Neuronal stem cell (in vitro differentiated cells): ENCODE measurements at places on chromosomes 6 and 20.

DNA sequence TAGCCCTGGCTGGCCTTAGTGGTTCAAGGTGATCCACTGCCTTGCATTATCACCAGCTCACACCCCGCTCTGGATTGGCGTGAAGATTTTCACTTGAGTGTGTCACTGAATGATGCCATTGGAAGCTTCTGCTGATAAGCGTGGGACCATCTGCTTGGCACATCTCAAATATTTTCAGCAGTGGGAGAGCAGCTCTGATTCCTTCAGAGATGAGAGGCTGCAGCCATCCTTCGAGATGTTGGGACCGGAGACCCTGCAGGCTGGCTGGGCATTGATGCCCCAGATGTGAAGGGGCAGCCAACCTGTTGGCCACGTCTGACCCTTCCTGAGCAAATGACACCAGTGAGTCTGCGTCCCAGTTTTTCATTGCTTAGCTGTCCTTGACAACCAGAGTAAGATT is at the start of gene MAS1:
Gene MAS1 (plus strand): TSS at position 197 of the 400 bp plus-strand sequence. CDS start 15,968 bp downstream, outside the sequence.
- no peak for DNase-seq

- no peak for DNase-seq
Measured at GRCh38 chr6:46876126-46876525, 45.6 kb downstream of the ADGRF5 start.

- no peak for DNase-seq
Measured at GRCh38 chr6:15573384-15573783, 89.4 kb downstream of the DTNBP1 start.

- no peak for DNase-seq
Measured at GRCh38 chr6:158939255-158940159, 60.5 kb downstream of the RSPH3 start.

DNA sequence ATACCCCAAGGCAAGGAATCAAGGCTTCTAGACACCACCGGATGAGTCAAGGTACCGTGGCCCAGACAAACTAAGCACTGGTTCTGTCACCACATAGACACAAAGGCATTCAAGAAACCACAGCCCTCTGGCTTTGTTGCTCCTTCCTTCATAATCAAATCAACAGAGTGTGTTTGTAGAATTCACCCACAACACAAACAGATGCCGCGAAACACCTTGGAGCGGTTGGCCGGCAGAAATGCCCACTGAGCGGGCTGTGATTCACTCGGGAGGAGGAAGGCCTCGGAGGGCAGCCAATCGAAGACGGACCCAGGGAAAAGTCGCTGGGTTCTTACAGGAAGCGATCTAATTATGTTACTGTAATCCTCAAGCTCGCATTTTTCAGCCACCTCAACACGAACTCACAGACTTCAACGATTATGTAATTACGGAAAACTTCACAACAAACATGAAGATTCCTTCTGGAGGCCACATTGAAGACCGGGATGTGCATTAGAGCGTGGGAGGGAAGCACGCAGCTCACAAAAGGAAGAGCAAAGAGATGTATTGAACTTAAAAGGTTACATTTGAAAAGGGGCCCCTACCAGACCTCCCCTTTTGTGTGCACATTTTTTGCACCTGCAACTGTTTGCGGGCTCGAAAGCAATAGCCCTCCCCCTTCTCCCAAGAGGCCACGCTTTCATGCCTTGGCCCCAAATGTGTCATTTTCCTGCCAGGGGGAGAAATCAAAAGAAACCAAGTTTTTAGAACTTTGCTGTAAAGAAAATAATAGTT is 184.7 kb upstream of the PREP start:
- no peak for DNase-seq
